ENCODE measurements at places on chromosomes 2 and 18.

DNA sequence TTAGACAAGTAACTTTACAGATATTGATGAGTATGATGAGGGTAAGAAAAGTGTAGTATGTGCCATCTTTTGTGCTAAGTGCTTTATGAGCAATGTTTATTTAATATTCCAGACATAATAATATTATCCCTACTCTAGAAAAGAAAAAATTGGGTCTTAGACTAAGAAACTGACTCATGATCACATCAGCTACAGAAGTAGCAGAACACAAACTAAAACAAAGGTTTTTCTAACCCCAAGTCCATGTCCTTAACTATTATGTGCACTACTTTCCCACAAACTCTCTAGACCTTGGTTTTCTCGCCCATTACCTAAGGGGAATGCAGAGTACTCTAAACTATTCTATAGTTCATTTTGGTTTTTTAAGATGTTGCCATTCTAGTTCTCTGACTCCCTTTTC, 64.5 kb downstream of the BAZ2B start:
- no peak for DNase-seq

GRCh38 chr18:32907311-32907585, 134.4 kb upstream of the KLHL14 start:
- no peak for DNase-seq

- DNase-seq = no peak
Observed at GRCh38 chr2:56199492-56199891, 15.7 kb downstream of the CCDC85A start.

DNA sequence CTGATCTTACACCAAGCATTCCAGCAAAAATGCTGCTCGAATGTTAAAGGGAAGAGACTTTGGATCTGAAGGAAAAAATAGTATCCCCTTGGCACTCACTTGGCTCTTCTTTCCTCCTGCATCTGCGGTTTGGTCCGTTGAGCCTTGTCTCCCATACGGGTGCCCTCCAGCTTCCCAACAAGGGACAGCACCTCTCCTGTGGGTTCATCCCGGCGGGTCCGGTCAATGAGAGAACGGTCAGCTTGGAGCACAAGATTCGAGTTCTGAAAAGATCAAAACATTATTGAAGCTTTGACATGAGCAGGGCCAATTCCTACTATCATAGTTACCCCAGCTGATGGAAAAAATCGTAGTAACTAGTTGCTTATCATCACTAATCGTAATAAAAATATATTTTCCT, 740 bp downstream of the SNRNP200 start:
- no peak for DNase-seq

Data from CD4-positive, alpha-beta T cell treated with Interleukin-15 for 1 hour (primary cell).